ENCODE measurements at places on chromosomes 3 and 15.

GRCh38 chr15:31609258-31609681 lies 282.6 kb downstream of the KLF13 start:
- no peak for DNase-seq

- peak; percentile 50 for DNase-seq
Measured at GRCh38 chr3:171283183-171283847, 176.9 kb downstream of the TNIK start.

- DNase-seq = no peak
Measured at GRCh38 chr15:35023804-35024203, 35.7 kb upstream of the ZNF770 start.

GRCh38 chr3:113775516-113775915 lies 28.7 kb downstream of the ATP6V1A start:
- DNase-seq = no peak

GRCh38 chr15:67816668-67817067 lies 8.6 kb upstream of the SKOR1 start:
- DNase-seq = no peak
